ENCODE measurements at places on chromosomes 4 and X.

DNA sequence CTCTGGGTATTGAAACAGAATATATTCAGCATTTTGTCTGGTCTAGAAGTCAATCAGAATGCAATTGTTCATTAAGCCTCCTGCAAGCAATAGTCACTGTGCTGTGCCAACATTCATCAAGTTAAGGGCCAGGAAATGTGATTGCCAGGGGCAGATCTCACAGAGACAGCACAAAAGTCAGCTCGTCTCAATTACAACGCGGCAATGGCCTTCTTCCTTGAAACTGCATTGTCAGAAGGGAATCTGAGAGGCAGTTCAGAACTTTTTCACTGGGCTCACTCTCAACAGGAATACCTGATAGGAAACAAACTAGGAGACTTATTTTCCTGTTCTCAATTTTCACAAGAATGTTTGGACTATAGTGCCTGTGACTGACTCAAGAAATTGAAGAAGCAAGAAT lies 131.1 kb upstream of the NR3C2 start:
- no peak for DNase-seq

GRCh38 chr4:151690876-151691275 lies 69.9 kb downstream of the GATB start:
- no peak for DNase-seq

DNA sequence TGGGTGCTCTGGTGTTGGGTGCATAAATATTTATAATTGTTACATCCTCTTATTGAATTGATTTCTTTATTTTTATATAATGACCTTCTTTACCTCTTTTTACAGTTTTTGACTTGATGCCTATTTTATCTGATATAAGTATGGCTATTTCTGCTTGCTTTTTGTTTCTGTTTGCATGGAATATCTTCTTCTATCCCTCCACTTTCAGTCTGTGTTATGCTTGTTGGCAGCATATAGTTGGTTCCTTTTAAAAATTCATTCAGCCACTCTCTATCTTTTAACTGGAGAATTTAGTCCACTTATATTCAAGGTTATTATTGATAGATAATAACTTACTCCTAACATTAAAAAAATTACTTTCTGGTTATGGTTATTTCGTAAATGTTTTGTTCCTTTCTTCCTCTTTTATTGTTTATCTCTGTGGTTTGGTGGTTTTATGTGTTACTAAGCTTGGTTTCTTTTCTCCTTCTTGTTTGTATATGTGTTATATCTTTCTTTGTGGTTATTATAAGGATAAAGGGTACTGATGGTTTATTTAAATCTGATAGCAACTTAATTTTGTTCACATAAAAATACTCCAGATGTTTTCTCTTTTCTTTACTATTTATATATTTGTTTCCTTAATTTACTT lies 69.5 kb downstream of the IL15 start:
- DNase-seq, result no peak

- peak; percentile 11 for DNase-seq
These were observed 88.8 kb downstream of the FMR1NB start for GRCh38 chrX:148069759-148070503.

- no peak for DNase-seq
These were observed 718.9 kb downstream of the ADGRL3 start for GRCh38 chr4:61918987-61919386.

DNA sequence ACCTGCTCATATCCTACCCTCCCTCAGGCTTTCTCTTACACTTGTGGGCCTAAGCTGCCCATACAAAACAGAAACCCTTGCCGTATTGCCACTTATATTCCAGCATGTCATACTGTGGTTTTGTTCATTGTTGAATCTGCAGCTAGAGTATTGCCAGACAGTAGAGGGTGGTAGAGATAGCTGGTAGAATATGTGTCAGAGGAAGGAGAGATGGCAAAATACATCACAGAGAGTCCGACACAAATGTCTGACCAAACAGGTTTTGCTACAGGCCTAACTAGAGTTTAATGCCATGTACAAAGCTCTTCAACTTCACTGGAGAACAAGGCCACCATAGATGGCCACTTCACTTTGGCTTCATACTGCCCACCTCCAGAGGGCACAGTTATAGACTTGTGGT lies 160.1 kb downstream of the EFHC2 start:
- DNase-seq, result peak; percentile 8

DNA sequence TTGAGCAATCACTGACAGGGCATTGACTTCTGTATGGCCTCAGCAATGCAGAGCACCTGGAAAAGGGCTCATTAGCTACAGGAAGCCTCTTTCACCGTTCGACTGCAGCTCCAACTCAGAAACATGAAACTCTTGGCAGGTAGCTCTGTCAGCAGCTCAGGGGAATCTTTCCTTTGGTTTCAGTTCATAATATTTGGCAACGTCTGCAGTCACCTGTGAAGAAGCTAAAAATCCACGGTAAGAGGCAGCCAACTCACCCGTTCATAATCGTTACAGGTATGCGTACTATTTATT lies 354.9 kb downstream of the CAMK2D start:
- DNase-seq, result no peak

DNA sequence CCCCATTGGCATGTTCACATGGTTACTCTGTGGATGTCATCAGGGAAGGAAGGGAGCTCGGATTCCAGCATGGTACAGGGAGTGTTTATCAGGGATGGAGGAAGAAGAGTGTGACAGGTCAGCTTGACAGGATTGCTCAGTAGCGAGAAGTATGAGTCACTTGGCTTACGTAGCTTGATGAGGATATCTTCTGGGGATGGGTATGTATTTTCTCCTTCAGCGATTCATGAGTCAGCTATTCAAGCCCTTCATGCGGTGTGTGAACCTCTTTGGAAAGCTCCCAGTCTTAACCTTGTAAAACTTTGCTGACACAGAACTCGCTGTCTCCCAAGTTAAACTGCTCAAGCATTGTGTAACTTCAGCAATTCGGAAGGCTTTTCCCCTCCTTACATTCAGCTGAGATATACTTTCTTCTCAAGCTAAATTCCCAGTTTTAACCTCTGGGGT lies 275.4 kb downstream of the ARHGAP10 start:
- DNase-seq, result peak; percentile 25

- no peak for DNase-seq
These were observed 277.6 kb upstream of the DIAPH2 start for GRCh38 chrX:96407072-96407471.

DNA sequence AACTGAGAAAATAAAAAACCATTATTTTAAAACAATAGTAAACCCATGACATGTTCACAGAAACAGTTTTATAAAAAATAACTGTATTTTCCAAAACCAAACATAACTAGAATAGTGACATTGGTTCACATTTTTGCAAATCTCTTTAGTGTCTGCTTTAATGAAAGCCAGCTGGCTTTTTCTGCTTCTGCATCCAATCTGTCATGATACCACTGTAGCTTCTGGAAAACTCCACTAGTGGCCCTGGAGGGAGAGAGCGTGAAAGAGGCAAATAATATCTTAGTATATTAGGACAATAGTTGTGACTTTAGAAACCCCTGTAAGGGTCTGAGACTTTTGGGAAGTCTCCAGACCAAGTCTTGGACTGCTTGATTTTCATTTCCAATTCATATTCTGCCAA lies 31.1 kb downstream of the FGFBP1 start:
- no peak for DNase-seq

GRCh38 chrX:139905051-139905450 lies 27.8 kb downstream of the ATP11C start:
- DNase-seq, result no peak

DNA sequence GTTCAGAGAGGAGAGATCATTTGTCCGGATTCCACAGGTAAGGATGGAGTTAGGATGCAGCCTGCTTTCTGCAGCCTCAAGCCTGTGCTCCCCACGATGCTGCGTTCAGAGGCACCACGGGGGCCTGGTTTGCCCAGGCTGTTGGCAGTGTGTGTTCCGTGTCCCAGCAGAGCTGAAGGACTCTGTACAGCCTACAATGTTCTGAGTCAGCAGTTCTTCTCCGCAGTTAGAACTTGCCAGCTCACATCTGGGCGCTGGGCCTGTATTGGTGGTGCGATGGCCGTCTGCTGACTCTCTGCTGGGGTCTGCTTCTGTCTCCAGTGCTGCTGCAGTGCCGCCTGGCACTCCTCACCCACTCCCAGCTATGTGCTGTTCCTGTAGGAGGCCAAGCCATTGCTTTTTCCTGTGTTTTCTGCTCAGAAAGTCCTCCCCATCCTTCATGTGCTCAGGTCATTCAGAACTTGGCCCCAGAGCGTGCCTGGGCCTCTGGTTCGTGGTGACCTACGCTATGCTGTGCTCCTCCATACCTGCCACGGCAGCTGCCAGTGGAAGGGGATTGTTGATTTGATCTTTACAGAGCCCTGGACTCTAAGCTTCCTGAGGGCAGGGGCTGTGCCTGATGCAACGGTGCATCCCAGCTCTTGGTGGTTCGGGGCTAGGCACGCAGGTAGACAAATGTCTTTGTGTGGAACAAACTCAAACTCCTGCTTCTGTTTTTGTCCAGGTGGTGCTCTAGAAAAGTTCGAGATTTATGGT lies 42.6 kb upstream of the TADA2B start:
- DNase-seq, result no peak

DNA sequence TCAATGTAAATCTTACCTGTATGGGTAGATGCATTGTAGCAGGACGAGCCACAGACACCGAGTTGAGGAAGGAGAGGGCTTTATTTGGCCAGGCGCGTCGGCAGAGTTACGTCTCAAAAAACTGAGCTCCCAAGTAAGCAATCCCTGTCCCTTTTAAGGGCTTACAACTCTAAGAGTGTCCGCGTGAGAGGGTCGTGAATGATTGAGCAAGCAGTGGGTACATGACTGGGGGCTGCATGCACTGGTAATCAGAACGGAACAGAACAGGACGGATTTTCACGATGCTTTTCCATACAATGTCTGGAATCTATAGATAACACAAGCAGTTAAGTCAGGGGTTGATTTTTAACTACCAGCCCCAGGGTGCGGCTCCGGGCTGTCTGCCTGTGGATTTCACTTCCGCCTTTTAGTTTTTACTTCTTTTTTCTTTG lies 524.9 kb upstream of the HTR2C start:
- no peak for DNase-seq

DNA sequence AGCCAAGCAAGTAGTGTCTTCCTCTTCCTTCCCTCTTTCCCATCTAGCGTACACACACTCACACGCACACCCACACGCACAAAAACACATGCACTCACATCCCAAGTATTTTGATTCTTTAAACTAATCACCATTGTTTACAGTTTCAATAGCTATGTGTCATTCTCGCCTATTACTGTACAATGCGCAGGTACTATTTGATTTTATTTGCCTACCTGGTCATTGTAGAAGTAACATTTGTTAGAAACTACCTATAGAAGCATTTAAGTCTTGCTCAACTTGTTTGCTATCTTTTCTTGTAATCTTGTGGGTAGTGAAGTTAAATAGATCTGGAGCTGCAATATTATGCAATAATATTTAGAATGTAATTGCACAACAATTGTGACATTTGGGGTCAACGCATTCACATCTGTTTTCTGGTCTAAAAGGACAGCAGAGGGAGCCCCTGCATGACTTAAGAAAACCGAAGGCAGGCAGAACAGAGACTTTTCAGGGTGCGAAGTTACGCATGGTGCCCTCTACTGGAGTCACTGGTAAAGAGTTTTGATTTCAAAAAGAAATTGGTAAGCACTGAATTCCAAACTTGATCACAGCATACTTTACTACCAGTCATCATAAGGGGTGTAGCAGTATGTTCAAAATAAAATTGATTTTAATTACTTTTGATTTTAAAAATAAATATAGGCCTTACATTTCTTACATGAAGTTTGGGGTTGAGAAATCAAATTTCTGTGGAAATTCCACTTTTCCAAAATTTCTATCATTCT lies 503.3 kb upstream of the FAM241A start:
- peak; percentile 80 for DNase-seq

- no peak for DNase-seq
These were observed 51.4 kb upstream of the EMCN start for GRCh38 chr4:100569196-100569595.

DNA sequence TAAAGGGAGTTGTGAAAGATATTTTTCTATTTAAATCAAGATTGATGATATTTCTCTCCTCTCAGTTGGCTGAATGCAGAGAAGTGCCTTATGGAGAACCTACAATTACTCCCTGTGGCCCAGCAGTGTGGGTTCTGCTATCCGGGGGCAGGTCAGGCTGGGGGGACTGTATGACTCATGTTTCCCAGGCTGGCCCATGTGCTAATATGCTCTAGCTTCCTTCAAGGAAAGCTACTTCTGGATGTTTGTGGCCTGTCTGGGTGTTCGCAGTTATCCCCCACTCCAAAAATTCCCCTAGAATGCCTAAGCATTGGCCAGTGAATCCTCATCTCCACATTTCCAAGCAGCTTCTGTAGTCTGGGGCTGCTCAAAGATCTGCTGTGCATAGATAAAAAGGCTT lies 58.9 kb upstream of the SPP1 start:
- DNase-seq, result no peak

GRCh38 chr4:169440446-169440845 lies 169.7 kb upstream of the SH3RF1 start:
- DNase-seq, result no peak

DNA sequence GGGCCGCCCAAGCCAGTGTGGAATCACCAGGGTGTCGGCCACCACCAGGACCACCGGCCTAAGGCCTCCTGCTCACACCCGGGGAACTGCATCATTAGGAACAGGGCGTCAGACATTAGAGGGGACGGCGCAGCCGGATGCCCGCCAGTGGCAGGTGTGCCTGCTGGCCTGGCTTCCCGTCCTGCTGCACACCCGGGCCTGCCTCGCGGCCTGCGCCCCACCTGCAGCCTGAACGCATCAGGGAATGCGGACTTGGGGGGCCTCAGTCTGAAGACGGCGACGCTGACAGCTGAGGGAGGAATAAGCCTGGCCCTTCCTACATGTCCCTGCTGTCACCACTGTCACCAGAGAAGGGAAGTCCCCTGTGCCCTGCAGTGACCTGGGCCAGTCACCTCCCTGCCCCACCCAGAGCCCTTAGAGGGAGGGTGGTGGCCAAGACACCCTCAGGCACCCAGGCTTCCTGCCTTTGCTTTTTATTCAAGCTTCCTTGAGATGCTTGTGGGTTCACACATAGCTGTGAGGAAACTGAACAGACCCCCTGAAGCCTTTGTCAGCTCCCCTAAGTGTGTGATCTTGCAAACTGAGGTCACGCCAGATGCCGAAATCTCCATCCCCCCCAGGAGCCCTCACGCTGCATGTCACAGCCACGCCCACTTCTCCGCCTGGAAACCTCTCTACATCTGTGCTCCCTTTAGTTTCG lies 3.2 kb downstream of the DGKQ start:
- no peak for DNase-seq

DNA sequence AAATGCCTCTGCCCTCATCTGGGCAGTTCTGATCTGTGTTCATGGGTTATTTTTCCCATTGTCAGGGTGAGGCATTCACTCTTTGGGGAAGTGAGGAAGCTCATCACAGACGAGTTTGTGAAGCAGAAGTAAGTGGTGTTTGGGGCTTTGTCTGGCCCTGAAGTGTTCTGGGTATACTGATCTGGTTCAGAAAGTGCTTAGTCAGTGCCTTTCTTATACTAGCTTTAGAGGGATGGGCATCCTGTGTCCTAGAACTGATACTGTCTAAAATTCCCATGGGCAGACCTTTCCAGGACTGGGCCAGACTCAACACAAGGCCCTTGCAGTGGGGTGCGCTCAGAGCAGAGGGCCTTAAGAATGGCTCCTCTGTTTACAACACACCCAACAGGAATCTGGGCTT lies 6.4 kb downstream of the TRO start:
- no peak for DNase-seq

- no peak for DNase-seq
These were observed 308.7 kb upstream of the FAM241A start for GRCh38 chr4:111836601-111837000.

- DNase-seq, result no peak
These were observed 626 bp downstream of the TBC1D1 start for GRCh38 chr4:37891260-37892159.

- DNase-seq, result no peak
These were observed 71.6 kb upstream of the DHX15 start for GRCh38 chr4:24655971-24656370.

- no peak for DNase-seq
These were observed 41.3 kb downstream of the ABLIM2 start for GRCh38 chr4:8117278-8117682.
